ENCODE measurements at places on chromosomes 4 and X.
A peak's percentile ranks its signal among the peaks of the same experiment; 100 is the strongest.

- no peak for DNase-seq
These were observed at the start of gene LRCH2 for GRCh38 chrX:115233497-115234455. LRCH2 (minus strand) TSS chrX:115234096; CDS start chrX:115234041, 55 bp downstream.

DNA sequence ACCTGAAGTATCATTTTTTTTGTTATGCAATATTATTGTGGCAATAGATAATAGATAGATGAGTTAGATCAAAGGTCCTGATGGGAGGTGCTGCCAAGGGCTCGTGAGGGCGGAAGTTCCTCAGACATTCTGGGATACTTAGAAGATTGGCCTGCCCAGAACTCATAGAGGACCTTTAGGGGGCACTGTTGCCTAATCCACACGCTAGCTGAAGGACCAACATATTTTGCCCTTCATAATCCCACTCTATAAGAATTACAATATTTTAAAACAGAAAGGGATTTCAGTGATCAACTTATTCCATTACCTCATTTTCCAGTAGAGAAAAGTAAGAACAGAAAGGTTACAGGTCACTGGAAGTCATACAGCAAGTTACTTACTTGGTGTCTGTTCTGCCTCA is 22.9 kb upstream of the COX7B2 start:
- peak; percentile 36 for DNase-seq

GRCh38 chr4:153472122-153473037 is 6.2 kb downstream of the TMEM131L start:
- no peak for DNase-seq

DNA sequence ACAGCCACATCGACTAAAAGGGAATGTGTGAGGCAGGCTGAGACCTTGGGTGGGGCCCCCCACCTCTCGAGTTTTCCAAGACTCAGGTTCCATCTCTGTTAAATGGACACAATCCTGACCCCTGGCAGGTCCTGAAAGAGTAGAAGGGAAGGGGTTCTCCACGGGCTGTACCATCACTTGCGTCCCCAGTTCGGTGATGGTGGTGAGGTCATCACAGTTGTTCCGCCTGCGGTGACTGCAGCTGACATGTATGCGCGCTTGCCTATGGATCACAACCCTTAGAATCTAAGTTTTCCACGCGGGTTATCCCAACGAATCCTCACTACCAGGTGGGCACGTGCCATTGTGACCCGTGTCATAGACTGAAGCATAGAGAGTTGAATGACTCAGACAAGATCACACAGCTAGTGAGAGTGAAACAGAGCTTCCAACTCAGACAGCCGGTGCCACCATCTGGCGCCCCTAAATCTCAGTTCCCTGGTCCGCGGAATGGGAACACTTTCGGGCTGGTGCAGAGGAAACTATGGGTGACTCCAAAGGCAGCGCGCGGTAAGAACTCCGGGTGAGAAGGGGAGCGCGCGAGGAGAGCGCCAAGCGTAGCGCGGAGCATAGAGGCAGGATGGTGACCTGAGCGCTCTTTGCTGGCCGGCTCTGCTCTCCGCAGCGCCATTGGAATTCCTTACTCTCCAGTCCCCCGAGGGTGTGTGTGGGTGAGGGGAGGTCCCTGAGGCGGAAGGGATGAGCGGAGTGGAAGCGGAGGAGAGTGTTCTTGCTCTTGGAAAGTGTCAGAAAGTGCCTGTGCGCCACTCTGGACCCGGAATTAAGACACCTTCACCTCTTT is 10.5 kb downstream of the MSX1 start:
- DNase-seq = no peak

- no peak for DNase-seq
These were observed 269.0 kb upstream of the PABPC4L start for GRCh38 chr4:134470544-134470943.

DNA sequence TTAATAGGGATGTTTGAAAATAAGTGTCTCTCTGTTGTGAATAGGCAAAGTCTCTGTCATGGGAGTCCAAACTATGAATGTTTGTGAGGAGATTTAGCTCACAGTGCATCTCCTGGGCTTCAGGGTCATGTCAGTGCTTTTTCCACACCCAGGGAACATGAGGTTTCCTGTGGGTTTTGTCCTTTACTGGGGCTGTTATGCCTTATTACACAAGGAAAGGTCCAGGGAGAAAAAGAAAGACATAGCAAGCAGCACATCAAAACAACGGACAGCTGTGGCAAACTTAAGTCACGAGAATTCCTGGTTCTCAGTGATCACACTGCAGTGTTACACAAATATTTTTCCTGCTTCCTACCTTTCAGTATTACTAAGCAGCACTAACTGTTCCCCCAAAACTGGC is 99.4 kb downstream of the MBNL3 start:
- no peak for DNase-seq

DNA sequence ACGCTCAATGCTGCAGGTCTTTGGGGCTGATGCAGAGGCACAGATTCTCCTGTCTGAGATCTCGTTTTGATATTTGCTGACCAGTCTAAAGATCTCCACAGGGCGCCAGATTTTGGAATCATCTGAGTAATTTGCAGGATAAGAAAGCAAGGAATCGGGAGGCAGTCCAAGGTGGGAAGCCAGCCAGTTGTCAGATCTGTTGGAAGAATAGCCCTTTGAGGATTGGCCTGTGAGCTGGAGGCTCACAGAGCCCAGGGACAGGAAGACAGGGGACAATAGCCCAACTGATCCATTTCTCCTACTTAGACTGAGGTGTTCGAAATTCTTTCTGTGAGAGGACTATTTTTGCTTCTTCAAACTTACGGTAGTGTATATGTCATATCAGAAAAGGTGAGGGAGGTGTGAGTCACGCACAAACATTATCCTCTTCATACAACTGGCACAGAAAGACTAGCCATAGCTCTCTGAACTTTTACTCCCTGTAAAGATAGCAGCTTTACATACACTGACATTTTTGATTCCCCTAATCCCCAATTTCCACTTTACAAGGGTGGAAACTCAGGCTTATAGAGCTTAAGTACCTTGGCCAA is 8.8 kb downstream of the DIPK2B start:
- no peak for DNase-seq

DNA sequence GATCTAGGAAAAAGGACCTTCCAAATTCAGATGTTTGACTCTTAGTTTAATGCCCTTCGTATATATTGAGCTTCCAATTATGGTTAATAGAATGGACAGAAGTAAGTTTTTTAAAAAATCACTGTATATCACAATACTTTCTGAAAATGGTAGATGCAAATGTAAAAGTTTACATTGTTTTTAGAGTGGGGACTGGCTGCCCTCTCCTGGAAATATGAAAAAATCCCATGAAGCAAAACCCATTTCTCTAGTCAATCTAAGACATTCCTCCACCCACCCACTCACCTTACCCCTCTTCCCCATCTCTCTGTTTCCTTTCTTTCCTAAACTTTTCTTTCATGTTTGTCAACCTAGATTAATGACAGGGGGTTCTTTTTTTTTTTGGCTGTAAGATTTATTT is 134.5 kb downstream of the ARHGAP6 start:
- peak; percentile 33 for DNase-seq

GRCh38 chr4:74583757-74584156 is 138.8 kb downstream of the AREG start:
- DNase-seq = no peak

- DNase-seq = no peak
These were observed 3.7 kb upstream of the ANTXR2 start for GRCh38 chr4:80076681-80077080.

- DNase-seq = no peak
These were observed 45.5 kb downstream of the XIAP start for GRCh38 chrX:123905332-123905731.

GRCh38 chr4:150581641-150582051 is 305 bp upstream of the MAB21L2 start:
- DNase-seq = no peak

DNA sequence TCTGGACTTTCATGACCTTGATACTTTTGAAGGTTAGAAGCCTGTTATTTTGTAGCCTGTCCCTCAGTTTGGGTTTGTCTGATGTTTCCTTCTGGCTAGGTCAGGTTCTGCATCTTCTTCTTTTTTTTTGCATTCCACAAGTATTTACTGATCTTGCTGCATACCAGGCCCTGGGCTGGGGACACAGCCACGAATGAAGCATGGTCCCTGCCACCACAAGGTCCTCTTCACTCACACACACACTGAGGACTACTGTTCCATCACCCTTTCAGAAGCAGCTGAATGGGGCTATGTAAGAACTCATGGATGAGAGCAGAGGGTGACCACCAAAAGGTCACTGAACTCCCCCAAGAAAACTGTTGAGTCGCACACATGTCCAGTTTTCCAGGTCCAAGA is 39.2 kb downstream of the USP11 start:
- no peak for DNase-seq

GRCh38 chrX:77493677-77494553 is 46.7 kb downstream of the FGF16 start:
- DNase-seq = no peak

- DNase-seq = no peak
These were observed 47.5 kb upstream of the WDR19 start for GRCh38 chr4:39134683-39135306.

GRCh38 chr4:118910221-118910620 is 21.6 kb downstream of the SYNPO2 start:
- DNase-seq = no peak

GRCh38 chr4:143338313-143338712 is 1.6 kb downstream of the GAB1 start:
- DNase-seq = no peak

DNA sequence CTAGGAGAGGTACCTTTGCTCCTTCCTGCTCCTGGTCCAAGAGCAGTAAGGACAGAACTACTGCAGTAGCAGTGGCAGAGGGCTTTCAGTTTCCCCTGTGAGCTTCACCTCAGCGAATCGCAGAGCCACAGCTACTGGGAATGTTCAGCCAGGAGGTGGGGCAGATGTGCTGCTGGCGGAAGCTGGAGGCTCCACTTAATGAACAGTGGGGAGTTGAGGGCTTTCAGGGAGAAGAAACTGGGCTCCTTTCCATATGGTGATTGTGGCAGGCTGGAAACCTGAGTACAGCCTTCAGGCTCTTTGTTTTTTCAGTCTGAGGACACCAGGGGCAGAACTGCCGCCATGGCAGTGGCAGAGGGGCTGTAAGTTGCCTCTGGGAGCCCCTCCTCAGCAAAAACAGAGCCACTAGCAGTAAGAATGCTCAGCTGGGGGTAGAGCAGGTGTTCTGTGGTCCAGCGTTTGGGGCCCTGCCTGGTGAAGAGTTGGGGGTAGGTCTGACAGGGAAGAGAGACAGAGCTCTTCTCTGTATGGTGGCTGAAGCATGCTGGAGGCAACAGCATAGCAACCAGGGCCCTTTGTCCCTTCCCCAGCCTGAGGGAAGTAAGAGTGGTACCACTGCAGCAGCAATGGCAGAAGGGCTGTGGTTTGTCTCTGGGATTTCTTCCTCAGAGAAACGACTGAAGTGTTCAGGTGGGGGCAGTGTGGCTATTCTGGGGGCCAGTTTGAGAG is 106.0 kb upstream of the GRXCR1 start:
- no peak for DNase-seq

DNA sequence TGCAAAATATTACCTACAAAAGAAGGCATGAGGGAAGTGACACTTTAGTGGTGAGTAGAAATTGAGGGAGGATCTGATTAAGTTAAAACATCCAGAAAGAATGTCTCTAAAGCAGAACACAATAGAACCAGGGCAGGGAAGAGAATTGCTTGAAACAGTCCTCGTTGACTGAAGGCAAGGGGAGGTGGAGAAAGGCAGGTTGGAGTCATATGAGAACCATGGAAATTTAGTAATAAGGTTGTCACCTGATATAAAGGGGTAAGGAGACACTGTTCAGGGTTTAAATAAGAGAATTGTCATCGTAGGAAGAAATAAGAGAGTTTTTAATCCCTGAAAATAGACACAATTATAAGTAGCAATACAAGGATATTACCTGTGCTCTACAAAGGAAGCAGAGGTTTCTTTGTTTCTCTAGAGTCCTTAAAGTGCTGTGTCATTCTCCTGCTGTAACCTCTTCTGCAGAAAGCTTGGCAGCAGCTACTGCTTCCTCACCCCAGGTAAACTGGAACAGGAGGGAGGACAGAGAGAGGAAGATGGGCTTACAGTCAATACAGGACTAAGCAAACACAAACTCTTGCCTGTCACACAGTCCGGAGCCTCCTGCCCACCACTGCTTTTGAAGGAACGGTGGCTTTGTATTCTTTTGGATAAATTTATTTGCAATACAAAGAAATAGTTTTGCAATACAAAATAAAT is 258.4 kb downstream of the PPARGC1A start:
- no peak for DNase-seq

DNA sequence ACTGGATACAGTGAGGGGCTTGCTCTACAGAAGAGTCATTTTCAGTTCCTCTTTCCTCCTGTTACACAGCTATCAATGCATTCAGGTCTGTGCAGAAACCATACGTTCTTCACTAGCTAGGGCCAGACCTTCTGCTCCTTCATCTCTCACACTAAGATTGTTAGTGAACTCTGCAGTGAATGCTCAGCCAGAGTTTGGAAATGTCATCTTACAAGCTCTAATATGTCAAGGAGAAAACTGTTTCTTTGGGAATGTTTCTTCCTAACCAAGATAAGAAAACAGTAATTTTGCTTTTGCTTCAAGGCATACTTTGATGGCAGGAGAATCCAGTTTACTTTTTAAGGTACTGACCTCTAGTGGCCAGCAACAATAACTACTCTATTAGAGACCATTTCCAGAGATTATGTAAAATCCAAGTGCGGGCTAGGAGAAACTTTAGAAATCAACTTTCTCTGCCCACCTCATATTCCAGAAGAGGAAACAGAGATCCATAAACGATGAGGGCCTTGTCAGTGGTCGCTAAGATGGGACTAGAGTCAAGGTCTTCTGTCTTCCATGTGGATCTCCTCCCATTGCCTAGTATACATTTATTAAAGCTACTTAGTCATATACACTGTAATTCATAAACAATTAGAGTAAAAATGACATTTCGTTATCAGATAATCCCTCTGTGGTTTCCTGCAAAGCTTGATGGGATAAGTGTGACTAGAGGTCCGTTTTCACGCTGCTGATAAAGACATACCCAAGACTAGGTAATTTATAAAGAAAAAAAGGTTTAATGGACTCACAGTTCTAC is 12.1 kb upstream of the CC2D2A start:
- DNase-seq = peak; percentile 33

GRCh38 chrX:40855411-40855810 is 120.1 kb upstream of the MED14 start:
- no peak for DNase-seq

DNA sequence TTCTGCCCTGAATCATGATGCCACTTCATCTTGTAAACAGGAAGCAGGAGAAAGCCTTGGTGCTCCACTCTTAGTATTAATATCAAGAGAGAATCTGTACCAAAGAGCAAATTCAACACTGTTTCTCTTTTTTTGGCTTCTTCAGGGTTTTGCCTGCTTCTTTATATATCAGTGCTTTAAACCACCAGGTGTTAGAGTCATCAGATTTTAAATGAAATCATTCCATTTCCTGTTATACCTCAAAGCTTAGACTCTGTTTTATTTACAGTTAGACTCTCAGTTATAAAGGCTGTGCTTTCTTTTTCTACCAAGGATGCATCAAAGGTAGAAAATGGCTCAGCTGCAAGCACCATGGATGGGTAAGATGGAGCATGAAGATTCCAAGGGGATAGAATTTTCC is 350.9 kb downstream of the CAMK2D start:
- no peak for DNase-seq

Data from hematopoietic multipotent progenitor cell treated with erythropoietin and hydrocortisone succinate and interleukin-3 and kit ligand, for 8 days (in vitro differentiated cells).